ENCODE measurements at places on chromosomes 5 and 9.
A peak's percentile ranks its signal among the peaks of the same experiment; 100 is the strongest.

- no peak for DNase-seq
These were observed 50.6 kb downstream of the TGFBI start for GRCh38 chr5:136079195-136079985.

GRCh38 chr9:14812806-14813205 is 90.3 kb upstream of the CER1 start:
- DNase-seq: no peak

GRCh38 chr5:132095424-132095972 is 21.9 kb downstream of the CSF2 start:
- no peak for DNase-seq

GRCh38 chr9:125660557-125660956 is 46.5 kb downstream of the MAPKAP1 start:
- no peak for DNase-seq

DNA sequence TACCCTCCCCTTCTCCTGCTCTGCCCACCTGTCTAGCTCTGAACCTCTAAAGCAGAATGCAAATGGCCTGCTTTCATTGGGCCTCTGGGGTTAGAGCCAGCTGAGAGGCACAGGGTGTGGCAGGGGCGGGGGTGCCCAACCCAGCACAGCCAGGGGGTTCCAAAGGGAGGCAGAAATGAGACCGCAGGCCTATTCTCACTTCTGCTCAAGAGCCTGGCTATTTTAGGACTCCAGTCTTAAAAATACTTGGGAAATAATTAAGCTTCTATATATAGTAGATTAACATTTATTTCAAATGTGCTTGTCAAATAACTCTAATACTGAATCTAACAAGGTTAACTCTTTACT is 5.7 kb downstream of the QSOX2 start:
- no peak for DNase-seq

GRCh38 chr5:74334762-74335384 is 305.7 kb downstream of the ENC1 start:
- DNase-seq: no peak

DNA sequence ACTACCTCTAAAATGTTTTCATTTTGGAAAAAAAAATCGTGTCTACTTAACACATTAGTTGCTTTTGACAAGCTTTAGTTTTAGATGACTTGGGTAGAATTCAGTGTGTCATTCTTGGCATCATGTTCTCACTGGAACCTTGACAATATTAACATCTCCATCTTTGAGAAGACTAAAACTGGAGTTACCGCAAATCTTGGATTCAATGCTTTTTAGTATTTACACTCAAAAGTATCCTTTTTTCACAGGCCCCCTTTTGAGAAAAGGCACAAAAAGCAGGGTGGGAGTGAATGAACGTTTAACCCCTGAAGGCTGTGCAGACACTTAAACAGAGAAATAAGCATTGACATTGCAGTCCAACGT is 549.1 kb downstream of the CSNK1G3 start:
- peak; percentile 26 for DNase-seq

- no peak for DNase-seq
These were observed 53.9 kb upstream of the PHYKPL start for GRCh38 chr5:178286226-178287090.

- no peak for DNase-seq
These were observed 124.7 kb upstream of the IRX2 start for GRCh38 chr5:2876183-2876582.

DNA sequence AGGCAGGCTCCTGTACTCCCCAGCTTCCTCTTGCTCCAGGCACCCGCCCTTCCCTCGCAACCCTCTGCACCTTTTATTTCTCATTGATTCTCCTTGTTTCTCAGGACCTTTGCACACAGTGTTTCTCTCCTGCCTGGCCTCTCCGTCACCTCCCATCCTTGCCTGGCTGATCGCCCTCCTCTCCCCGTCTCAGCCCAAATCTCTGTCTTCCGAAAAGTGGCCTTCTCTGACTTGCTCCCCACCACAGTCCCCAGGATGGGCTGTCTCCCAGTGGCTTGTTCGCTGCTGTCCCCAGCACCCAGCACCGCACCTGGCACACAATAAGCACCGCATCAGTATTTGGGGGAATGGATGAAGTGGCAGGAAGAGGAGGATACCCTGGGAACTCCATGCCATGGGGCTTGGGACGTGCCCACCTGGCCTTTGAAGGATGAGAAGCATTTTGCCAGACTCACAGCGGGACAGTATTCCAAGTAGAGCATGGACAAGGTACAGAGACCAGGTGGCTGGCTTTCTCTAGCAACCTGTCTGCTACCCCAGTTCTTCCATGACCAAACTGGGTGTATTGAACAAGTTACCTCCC is 62.5 kb downstream of the LMX1B start:
- no peak for DNase-seq

DNA sequence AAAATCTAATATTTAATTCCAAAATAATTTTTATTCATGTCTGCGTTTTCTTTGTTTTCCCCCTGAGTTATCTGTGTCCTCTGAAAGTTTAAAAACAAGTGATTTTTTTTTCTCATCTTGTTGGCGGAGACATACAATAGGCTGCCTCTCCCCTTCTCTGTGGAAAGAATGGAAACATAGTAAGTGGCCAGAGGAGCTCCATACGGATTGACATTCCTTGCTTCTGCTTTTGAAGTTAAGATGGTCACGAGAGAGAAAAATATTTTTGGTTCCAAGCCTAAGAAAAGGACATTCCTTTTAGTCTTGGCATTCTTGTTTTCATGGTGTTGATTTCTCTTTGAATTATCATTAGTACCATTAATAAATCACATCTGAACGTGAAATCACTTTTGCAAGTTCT is 28.3 kb downstream of the ZNF462 start:
- no peak for DNase-seq

- DNase-seq: no peak
These were observed 31.9 kb upstream of the TARS1 start for GRCh38 chr5:33408816-33409215.

GRCh38 chr9:83956436-83957247 is 23.4 kb downstream of the HNRNPK start:
- DNase-seq: peak; percentile 90

GRCh38 chr5:172932313-172933017 is 26.8 kb upstream of the RPL26L1 start:
- peak; percentile 83 for DNase-seq

DNA sequence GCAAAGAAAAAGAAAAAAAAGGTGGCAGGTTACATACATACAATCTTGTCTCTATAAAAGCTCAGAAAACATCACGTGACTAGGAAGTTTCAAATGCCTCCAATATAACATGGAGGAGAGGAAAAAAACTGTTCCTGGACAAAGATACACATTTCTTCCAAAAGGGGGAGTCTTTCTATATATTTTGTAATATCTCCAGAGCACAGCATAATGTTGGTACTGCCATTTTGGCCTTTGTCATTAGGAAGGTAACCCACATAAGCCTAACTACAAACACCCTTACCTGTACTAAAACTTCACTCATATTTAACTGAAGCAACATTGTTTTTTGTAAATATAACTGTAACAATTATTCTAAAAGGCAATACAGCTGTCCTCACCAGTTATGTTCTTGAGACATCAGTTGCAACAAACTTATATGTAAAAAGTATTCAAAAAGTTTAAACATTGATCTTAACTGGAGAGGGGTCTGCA is 1.2 kb upstream of the BTF3 start:
- DNase-seq: peak; percentile 82

DNA sequence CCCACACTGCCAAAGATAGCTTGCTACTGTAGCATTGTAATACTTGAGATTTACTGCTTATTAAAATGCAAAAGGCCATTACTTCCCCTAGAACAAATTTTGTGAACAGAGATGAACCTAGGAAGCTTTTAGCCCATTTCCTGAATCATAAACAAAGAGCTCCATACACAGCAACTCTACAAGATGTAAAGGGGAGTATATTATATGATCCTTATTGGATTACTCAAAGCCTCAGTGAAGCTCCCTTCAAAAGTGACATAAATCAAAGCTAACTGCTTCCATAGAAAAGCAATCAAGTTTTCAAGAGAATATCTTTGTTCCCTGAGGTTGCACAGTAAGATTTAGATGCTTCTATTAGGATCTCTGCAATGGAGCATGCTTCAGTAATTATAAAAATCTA is 629.8 kb downstream of the EFNA5 start:
- DNase-seq: no peak

DNA sequence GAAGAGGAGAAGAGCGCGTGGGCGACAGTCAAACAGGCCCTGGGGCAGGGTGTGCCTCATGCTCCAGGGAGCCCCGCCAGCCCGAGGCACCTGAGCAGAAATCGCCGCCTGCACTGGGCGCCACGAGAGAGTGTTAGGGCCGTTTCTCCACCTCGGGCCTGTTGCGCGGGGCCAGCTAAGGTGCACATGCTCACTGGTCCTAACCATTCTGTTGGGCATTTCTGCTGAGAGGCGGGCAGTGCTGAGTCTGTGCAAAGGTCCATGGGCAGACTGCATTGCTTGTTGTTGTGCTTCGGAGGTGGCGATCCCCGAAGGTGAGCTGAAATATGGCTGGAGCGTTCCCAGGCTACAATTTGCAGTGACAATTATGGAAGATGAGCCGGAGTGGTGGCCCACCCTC is 367.8 kb upstream of the SPATA31A5 start:
- DNase-seq: no peak

DNA sequence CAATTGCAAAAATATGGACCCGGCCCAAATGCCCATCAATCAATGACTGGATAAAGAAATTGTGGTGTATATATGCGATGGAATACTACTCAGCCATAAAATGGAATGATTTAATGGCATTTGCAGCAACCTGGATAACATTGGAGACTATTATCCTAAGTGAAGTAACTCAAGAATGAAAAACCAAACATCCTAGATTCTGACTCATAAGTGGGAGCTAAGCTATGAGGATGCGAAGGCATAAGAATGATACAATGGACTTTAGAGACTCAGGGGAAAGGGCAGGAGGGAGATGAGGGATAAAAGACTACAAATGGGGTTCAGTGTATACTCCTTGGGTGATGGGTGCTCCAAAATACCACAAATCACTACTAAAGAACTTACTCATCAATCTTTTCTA is 247.6 kb upstream of the FBXL7 start:
- DNase-seq: no peak

DNA sequence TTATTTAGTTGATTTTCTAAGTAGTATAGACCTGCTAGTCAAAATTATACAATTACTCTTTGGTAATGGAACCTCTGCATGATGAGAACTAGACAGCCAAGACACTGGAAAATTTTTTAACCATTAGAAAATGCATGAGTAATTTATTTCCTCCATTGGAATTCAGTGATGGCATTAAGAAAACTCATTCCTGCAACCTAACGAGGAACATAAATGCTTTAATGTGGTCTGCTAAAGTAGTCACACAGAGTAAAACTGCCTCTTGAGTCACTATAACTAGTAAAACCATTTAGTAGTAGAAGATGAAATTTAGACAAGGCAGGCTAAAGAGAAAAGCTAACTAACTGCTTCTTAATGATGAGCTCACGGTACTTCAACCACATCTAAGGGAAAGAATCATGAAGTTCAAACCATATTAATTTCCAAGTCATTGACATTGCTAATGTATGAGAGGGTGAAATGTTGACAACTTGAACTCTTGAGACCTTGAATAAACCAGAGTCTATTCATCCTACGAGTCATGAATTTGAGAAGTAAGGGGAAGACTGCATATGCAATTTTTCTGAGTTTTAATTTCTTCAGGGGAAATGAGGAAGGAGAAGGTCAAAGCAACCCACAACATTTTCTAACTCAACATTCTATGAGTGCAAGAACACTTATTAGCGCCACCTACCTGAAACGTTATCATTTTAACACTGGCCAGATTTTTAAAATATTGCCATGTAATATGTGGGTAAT is 74.4 kb downstream of the GLIS3 start:
- DNase-seq: no peak

DNA sequence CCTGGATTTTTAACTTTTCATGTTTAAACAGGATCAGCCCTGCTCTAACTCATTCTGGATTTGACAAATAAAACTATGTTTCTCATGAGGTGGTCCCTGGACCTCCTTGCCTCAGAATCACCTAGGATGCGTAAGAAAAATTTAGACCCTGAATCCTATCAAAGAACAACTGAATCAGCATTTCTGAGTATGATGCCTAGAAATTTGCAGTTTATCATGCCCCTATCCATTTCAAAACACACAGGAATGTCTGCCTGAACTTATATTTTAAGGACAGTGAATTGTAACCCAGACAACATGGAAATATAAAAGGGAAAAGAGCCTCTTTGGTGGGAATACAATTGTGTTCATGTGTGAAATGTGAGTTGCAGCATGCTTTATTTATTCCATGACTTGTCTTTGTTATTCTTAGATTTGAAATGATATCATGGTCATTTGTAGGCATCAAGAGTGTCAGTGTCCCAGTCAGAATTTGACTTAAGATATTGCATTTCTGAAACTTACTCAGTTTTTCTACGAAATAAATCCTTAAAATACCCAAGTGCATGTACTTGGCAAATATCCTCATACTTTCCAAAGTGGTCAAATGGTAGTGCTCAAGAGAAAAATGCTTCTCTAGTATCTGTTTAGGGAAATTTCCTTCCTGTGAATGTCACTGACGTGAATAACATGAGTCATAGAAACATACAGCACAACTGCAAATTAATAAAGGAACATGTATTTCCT is 144.3 kb downstream of the GIN1 start:
- no peak for DNase-seq

DNA sequence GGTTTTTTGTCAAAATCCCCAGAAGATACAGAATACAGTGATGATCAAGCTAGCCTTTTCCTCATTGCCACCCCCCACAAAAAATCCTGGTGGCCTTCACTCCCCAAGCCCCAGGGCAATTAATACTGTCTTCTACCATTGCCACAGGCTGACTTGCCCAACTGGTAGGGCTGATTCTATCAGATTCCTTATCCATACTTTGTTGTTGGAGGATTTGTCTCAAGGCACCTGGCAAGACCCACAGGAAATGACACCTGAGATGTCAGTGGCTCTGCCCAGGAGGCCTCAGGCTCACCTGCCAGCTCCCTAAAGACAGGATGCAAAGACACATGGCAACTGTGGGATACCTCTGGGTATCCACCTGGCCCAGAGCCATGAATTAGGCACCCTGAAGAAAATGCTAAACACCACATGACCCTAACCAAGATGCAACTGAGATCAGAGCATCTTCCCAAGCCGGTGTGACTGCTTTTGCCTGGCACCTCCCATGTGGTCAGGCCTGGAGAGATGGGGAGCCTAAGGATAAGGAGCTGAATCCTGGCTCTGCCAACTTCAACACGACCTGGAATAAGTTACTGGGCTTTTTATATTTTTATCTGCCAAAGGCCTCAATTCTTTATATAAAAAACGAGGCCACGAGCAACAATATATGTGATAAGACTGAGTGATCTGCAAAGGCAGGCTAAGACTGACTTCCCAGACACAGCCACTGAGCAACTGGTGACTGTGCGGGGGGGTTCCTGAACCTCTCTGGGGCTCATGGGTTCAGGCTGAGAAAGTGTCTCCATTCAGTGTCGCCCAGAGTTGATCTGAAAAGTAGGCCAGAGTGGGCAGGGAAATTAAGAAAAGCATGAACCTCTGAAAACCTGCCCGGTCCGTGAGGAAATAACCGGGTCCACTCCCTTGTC is 944 bp downstream of the ATOX1 start:
- no peak for DNase-seq

GRCh38 chr9:967436-967835 is 9.0 kb upstream of the DMRT3 start:
- DNase-seq: no peak

GRCh38 chr9:111712369-111712768 is 51.0 kb downstream of the GNG10 start:
- DNase-seq: no peak

GRCh38 chr5:36728697-36729543 is 122.5 kb downstream of the SLC1A3 start:
- DNase-seq: peak; percentile 92

Measured in eye (tissue), 1 donor.